Activated CD4-positive, alpha-beta T cell treated with anti-CD3 and anti-CD28 coated beads, Interleukin-2, amount 50 U/mL, for 24 hours (primary cell): ENCODE measurements at places on chromosomes 7 and 10.

DNA sequence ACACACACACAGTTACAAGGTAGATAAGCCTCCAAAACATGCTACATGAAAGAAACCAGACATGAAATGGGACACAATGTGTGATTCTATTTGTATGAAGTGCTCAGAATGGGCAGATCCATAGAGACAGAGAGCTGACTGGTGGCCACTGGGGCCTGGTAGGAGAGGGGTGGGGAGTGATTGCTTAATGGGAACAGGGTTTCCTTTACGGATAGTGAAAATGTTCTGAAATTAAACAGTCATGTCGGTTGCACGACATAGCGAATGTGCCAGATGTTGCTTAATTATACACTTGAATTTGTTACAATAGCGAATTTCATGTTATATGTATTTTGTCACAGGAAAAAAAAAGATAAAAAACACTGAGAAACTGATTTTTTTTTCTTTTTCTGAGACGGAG, 122.3 kb downstream of the SPDYE5 start:
- DNase-seq: no peak

GRCh38 chr10:5354068-5354467, 10.7 kb upstream of the UCN3 start:
- DNase-seq: no peak

- no peak for DNase-seq
Measured at GRCh38 chr10:78772486-78772885, 296.3 kb upstream of the ZMIZ1 start.

DNA sequence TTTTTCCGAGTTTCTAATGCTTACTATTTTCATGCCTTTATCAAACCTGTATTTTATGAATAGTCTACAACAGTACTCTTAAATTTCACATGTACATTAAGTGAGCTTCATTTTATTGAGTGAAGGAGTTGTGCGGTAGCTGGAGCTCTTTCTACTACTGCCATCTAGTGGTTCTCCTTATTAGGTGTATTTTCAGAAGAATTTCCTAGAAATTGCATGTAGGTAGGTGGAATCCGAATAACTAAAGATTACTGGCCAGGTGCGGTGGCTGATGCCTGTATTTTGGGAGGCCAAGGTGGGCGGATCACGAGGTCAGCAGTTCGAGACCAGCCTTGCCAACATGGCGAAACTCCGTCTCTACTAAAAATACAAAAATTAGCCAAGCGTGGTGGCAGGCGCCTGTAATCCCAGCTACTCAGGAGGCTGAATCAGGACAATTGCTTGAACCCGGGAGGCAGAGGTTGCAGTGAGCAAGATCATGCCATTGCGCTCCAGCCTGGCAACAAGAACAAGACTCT, 38.3 kb downstream of the LRRC72 start:
- no peak for DNase-seq

DNA sequence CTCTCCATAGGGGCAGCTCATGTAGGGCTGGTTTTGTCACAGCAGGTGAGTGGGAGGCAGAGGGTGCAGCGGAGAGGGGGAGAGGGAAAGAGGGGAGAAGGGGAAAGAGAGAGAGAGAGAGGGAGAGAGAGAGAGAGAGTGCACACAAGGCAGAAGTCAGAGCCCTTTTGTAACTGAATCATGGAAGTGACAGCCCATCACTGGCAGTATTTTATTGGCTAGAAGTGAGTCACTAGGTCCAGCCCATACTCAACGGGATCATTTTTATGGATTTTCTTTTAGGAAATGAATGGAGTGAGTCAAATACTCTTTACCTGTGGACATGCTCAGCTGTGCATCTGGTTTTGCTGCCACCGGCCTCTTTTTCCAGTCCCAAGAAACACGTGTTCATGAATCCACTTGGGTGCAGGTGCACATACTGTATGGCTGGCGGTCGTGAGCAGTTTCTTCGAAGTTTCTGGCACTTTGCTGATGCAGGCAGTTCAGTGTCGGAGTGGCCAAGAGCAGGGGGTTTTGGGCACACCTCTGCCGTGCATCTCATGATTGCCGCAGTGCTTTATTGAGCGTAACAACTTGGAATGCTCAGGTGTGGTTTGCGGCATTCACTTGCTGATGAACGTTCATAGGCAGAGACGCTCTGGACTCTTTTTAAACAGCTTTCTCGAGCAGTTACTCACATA, 40.3 kb downstream of the DOCK1 start:
- no peak for DNase-seq

GRCh38 chr10:51707392-51707791, 8.0 kb upstream of the CSTF2T start:
- DNase-seq: no peak
